Aorta (tissue), 5 donors: ENCODE measurements at places on chromosomes 6 and 20.

DNA sequence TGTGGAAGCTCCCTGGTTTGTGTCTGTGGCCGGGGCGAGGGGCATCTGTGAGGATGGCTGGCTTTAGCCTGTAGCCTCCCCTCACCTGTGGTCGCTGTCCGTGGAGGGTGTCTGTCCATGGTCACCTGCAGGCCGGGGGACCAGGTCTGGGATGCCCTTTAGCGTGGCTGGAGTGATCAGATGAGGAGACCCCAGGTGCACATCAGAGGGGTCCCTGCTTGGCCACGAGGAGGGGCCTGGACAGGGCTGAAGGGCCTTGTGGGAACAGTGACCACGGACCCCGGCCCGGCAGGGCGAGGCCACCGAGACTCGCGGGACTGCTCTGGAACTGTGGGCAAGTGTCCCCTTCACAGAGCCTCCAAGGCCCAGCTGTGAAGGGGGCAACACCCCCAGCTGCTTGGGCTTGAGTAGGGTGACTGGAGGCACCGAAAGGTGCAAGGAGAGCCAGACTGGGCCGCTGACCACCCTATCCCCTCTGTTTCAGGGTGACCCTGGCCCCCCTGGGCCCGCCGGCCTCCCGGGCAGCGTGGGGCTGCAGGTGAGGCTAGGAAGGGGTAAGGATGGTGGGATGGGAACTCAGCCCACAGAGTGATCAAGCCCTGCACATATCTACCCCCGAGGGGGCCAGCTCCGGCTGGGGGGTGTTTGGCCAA, 8.6 kb downstream of the COL9A3 start:
- DNase-seq = no peak

GRCh38 chr20:10322073-10323012, 103.7 kb downstream of the SNAP25 start:
- no peak for DNase-seq

- DNase-seq = no peak
Observed at GRCh38 chr6:166955865-166956443, 396 bp downstream of the RNASET2 start.

- DNase-seq = no peak
Observed at GRCh38 chr6:42973926-42974325, 5.1 kb downstream of the PEX6 start.

DNA sequence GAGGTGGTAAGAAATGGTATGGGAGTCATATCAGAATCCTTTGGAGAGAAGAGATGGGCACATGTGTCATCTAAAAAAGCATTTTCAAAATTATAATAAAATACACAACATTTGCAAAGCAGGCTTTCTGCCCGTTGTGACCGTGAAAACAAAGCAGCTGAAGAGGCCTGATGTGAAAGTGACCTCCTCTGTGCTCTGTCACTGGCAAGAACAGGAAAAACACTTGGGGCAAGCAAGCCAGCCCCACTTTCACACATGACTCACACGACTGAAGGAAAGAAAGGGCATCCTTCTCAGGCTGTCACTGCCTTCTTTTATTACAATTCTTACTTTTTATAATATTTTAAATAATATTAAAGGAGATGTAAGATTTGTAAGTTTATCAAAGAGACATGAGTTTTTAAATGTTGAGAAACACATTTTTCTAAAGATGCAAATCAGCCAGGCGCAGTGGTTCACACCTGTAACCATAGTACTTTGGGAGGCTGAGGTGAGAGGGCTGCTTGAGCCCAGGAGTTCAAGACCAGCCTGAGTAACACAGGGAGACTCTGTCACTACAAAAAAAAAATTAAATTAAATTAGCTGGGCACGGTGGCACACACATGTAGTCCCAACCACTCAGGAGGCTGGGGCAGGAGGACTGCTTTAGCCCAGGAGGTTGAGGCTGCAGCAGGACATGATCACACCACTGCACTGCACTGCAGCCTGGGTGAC, 143.7 kb downstream of the BTBD9 start:
- DNase-seq = no peak

DNA sequence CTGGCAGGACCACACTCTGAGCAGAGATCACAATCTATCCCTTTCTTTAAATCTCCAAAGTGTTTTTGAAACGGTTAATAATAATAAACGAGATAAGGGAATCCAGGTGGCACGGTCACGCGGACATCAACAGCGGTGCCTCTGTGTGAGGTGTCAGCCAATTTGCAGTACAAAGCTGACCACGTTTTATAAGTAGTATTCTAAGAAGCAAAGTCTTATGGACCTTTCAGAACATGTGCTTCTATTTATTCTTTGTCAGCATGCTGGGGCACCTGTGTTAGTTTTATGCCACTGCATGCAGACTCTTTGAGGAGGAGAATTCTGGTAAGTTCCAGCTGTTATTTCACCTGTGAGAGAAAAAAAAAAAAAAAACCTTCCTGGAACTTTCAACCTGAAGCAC, 39.0 kb upstream of the EXOC2 start:
- DNase-seq = no peak

GRCh38 chr6:137240168-137240567, 21.0 kb upstream of the IFNGR1 start:
- peak; percentile 79 for DNase-seq

DNA sequence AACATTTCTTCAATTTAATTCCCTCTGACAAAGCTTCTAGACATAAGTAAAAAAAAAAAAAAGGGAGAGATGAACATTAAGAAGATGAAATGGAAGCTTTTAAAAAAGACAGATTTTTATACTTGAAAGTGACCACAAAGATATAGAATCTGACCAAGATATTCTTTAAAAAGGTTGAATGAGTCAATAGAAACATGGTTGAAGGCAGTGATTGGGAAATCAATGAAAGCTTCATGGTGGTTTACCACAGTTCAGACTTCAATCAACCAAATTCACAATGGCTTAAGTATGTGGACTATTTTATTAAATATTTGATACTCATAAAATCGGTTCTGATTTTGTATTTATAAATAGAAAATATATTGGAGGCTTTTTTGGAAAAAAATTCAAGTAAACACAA, 248.4 kb upstream of the HSF2 start:
- DNase-seq = no peak

GRCh38 chr6:127586372-127586771, 9.4 kb downstream of the C6orf58 start:
- DNase-seq = no peak

GRCh38 chr20:57941604-57942381, 232.0 kb upstream of the PMEPA1 start:
- peak; percentile 55 for DNase-seq

DNA sequence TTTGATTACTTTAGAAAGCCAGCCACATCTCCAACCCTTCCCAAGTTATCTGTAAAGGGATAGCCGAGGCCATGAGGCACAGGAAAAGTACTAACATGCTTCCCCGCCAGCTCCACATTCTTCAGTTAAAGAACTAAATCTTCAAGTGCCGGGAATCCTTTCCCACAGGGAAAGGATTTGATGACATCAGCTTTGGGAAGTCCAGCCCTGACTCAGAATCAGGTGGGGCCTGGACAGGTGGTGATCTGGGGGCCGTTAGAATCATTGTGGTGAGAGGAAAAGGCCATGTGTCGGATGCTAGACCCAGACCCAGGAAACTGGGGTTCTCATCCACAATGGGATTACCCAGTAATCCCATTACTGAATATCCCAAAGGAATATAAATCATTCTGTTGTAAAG, 580.0 kb downstream of the QKI start:
- DNase-seq = no peak

DNA sequence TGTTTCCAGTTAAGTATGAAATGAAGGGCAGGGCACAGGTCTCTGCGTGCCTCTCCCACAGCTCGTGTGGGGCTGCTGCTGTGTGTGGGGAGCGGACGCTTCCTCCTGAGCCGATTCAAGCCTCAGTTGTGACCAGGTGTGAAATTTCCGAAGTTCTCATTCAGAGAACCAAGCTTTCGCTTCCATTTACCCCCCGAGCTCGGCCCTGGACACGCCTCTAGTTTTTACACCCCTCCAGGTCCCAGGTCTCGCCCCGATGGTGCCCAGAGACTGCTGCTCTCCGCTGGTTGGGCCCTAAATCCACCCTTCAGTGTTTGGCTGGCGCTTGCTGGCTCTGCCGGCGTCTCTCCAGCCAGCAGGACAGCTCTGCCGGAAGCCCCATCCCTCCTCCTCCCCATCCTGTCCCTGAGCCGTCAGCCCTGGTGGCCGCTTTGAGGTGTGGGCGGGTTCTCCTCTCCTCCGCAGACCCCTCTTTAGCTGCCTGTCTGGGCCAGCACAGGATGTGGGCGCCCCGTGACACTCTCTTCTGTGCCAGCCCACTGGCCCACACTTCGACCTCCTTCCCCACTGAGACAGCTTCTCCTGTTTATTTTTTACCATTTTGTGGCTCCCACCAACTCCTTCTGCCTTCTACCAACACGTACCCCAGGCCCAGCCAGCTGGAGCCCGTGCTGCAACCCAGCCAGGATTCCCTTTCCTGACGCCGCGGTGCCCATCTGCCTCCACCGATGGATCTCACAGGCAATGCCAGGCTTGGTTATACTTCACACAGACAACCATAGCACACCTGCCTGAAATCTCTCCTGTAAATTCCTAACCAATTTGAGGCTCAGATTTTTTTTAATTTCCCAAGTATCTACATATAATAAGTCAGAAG, 142.8 kb downstream of the DLL1 start:
- DNase-seq = no peak

- DNase-seq = no peak
Observed at GRCh38 chr6:58198301-58198700, 880.9 kb downstream of the PRIM2 start.

GRCh38 chr6:108254433-108255410, 6.1 kb downstream of the SNX3 start:
- DNase-seq = no peak
